ENCODE measurements at places on chromosomes 11 and 22.

GRCh38 chr11:108286370-108286769 lies 63.5 kb downstream of the ATM start:
- no peak for DNase-seq

DNA sequence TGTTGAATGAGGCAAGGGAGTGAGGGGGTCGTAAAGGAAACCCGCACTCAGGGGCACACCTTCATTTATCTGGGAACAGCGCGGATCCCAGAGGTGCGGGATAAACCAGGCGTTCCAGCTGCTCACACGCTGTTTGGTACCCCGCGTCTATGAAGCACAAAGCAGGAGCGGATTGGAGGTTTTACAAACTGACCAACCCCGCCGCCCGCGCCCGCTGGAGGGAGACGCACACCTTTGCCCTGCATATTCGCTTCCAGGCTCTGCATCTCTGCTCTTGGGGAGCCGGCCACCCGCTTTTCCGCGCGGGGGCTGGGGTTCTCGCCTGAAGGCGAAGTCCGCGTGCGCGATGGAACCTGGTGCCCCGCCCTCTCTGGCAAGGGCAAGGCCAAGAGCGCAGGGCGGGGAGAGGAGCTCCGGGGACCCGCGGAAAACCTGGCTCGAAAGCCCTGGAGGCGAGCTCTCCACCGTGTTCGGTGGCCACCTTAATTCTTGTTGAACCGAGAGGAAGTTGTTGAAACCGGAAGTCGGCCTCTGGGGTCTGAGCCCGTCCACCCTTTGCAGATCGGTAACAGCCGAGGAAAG lies 6.8 kb upstream of the ALX4 start:
- DNase-seq, result no peak

DNA sequence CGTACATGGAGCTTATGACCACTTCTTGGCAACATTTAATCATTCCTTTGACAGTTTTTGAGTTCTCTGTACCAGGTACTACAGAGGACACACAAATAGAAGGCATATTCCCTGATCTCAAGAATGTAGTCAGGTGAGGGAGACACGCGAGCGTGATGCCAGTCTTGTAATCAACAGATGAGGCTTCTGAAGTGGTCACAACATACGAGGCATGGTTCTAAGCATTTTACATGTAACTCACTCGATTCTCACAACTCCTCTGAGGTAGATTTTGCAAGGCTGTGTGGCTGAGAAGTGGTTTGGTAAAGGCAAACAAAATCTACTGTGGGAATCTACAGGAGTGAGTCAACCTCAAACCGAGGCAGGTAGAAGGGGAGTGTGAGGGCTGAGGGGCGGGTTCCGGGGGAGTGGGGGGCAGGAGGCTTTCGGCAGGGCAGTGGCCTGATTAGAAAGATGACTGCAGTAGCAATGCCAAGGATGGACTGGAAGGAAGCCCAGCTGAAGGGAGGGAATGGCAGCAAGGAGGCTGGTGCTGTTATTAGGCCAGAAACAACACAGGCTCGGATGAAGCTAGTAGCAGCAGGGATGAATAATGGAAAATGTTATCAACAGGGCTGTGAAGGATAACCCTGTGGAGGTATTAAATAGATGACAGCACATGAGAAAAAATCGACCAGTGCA lies 63.8 kb downstream of the ST14 start:
- DNase-seq, result no peak

- DNase-seq, result no peak
Observed at GRCh38 chr11:11320825-11321224, 32.2 kb downstream of the CSNK2A3 start.

GRCh38 chr11:131349368-131350086 lies 20.9 kb upstream of the NTM start:
- DNase-seq, result no peak

DNA sequence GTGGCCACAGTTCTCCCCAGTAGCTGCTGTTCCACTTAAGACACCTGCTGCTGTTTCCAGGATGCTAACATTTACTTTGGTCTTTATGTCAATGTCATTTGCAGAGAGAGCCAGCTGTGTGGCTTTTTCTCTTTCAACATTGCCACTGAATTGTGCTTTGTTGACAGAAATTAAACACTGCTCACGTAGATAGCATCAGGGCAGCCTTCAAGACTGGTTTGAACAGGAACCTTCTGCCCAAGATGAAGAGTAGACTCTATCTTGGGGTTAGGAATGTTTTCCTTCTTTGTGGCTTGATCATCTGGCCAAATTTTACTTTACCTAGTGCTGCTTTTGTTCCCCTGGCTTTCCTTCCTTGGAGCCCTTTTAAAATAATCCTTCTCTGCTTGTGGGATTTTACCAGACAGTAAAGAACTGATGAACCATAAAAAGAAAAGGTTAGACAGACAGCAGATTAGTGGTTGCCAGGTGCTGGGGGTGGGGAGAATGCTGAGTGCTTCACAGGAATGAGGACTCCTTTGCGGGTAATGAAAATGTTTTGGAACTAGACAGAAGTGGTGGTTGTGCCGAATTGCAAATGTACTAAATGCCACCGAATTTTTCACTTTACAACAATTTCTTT lies 22.7 kb upstream of the XBP1 start:
- DNase-seq, result peak; percentile 51

DNA sequence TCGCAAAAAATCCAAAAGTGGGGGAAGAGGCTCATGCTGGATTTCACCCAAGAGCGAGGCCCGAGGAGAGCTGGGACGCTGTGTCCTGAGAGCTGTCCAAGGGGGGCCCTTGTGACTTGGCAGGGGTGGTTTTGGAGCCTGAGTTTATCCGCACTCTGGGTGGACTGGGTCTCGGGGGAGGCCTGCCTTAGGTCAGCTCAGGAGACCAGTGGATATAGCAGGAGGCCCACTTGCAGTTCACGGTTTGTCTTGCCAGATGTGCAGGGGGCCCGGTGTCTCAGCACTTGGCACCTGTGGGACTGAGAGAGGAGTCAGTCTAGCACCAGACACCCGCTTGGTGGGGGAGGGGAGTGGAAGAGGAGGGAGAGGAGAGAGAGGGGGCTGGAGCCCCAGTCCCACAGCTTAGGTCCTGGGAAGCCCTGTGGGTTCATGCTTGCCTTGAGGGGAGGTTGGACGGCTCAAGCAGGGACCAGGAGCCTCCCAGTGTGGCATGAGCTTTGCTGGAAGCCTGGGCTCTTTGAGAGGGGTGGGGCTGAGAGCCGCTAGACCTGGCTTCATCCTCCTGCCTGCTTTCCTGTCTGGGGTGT lies 33.4 kb downstream of the PARVB start:
- no peak for DNase-seq

GRCh38 chr11:65210748-65211147 lies 29.0 kb downstream of the CAPN1 start:
- DNase-seq, result no peak

DNA sequence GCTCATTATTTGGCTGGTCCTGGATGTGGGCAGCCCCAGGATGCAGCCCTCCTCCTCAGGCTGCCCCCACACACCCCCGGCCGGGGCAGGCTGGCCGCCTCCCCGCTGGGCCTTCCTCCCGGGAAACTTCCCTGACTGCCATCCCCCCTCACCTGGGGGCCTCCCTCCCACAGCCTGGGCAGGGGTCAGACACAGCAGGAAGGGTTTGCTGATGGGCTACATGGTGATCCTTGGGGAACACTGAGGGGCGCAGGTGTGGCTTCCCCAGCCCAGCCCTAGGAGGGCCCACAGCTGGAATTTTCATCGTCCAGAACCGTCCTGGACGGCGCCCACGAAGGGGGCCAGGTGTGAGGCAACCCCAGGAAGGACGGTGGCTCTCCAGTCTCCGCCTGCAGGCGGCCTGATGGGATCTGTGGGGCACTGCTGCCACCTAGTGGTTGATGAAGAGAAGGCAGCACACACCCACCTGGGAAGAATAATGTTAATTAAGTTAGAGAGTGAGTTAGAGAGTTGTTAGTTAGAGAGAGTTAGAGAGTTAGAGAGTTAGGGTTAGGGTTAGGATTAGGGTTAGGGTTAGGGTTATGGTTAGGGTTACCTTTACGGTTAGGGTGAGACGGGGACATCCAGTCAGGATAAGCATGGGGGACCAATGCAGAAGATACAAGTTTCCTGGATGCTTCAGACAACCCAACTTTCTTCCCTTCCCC lies 75.9 kb upstream of the PRR5 start:
- DNase-seq, result peak; percentile 41

GRCh38 chr22:22926370-22927195 lies 39.0 kb downstream of the IGLL5 start:
- DNase-seq, result no peak

DNA sequence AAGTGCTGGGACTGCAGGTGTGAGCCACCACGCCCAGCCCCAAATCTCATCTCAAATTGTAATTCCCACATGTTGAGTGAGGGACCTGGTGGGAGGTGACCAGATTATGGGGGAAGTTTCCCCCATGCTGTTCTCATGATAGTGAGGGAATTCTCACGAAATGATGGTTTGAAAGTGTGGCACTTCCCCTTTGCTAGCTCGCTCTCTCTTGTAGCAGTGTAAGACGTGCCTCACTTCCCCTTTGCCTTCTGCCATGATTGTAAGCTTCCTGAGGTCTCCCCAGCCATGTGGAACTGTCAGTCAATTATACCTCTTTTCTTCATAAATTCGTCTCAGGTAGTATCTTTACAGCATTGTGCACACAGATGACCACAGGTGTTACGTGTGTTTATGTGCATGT lies 357.8 kb downstream of the CADM1 start:
- no peak for DNase-seq

- DNase-seq, result no peak
Observed at GRCh38 chr11:134638796-134639430, 226.9 kb upstream of the B3GAT1 start.

- DNase-seq, result no peak
Observed at GRCh38 chr22:30238661-30239487, 7.7 kb downstream of the LIF start.

DNA sequence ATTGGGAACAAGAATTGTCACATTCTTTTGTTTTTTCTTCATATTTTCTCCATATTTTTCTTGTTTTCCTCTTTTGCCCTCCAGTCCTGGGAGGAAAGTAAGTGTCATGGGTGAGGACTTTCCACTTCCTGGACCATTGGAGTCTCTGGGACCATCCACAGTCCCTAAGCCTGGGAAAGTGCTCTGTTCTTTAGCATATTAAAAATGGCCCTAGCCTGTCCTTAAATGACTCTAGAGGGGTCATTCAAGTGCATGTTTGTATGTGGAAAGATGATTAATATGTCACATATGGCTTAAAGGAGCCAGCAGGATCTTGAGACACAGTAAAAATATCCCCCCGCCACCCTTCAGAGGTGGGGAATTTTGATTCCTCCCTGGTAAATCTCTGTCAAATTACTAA lies 20.1 kb upstream of the SCGB1D1 start:
- no peak for DNase-seq

- DNase-seq, result no peak
Observed at GRCh38 chr11:11571893-11572292, 49.9 kb downstream of the GALNT18 start.

DNA sequence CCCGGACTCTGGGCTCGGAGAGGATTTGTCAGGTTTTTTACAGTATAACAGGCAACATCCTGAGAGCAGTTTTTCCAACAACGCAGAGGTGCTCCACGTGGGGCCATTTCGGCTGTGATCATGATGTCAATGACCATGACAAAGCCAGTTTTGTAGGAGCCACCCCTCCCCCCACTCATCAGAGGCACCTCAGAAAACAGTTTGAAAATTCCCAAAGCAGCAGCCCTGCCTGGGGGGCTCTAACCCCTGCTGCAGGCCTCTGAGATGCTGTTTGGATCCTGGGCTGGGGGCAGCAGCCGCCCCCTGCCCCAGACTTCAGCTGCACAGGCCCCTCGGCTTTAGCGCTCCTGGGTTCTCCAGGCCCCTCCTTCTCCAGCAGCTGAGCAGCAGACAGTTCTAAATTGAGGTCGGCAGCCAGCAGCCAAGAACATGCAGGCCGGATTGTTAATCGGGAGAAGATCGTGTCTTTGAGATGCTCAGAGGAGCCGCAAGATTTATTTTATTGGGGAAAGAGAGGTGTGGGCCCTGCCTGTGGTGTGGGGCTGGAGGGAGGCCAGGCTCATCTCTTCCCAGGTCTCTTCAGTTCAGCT lies 19.4 kb downstream of the NFAM1 start:
- DNase-seq, result no peak
